Aorta (tissue), 5 donors: ENCODE measurements at places on chromosomes 2 and 18. TPM values are rescaled to one million over a fixed set of nuclear protein-coding genes. Genes with fewer than 3 reads are reported as not detected.

GRCh38 chr2:80525152-80525551 lies 220.6 kb upstream of the LRRTM1 start:
- DNase-seq = no peak
- no peaks in the 10 kb centered on the region for H3K36me3 ChIP-seq
- no peak overlapping the region for H3K4me3 ChIP-seq

DNA sequence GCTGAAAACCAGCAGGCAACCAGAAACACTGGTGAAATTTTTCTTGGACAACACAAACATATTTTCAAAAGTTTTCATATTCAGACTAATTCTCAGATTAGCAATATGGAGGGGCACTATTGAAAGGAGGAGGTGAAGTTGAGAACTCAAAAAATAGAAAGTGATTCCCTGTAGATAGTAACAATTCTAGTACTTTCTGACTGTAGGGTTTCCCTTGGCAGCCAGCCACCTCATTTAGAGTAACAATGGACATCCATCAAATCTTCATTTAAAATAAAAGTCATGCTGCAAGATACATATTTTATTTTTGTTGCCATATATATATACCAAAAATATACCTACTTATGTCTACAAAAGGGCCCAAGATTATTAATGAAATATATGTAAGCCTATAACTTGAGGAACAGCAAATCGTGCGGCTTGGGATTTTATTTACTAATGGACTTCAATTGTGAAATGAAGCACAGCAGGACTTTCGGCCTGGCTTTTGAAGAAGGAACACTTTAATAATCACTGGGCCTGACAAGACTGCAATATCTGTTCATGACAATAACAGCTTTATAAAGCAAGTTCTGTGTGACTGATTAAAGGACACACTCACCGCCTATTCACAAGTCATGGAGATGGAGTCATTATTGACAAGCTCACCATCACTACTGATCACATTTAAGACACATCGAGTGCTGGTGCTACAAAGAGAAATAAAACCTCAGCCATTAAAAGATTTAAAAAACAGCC lies 6.8 kb upstream of the NR4A2 start:
- H3K36me3 ChIP-seq = no peaks in the 10 kb centered on the region
- H3K4me1 ChIP-seq = no peaks in the 10 kb centered on the region
- DNase-seq = no peak
- no peak overlapping the region for H3K27ac ChIP-seq
- H3K4me3 ChIP-seq = no peak overlapping the region
- no peaks in the 10 kb centered on the region for H3K27me3 ChIP-seq

DNA sequence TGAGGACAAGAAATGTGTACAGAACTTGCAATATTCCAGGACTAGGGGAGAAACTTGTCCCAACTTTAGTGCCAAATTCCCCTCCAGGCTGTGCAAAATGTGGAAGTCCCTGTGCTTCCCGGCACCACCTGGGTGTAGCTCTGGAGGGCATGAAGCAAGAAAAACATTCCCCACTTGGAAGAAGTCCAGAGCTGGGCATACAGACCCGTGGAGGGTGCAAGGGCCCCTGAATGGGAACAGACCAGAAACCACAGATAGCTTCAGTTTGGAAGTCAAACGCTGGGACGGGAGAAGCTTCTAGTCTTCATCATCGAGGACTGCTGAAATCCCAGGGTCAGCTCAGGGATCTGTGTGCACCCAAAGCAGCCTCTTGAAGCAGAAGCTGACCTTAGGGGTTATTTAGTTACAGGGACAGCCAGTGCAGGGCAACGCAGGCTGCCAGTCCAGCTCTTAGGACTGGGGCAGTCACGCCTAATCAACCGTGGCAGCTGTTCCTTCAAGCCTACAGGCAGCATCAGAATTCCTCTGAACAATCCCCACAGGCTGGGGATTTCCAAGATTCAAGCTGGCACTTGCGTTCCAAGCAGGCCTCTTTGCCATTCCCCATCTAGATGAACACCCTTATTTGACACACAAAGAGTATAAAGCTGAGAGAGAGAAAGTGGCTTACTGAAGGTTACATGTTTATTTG lies 269.4 kb downstream of the LOXHD1 start:
- H3K4me3 ChIP-seq = no peak overlapping the region
- DNase-seq = no peak
- H3K36me3 ChIP-seq = no peaks in the 10 kb centered on the region
- H3K27ac ChIP-seq = peak overlapping the region; percentile 64
- H3K4me1 ChIP-seq = no peaks in the 10 kb centered on the region
- no peaks in the 10 kb centered on the region for H3K27me3 ChIP-seq

DNA sequence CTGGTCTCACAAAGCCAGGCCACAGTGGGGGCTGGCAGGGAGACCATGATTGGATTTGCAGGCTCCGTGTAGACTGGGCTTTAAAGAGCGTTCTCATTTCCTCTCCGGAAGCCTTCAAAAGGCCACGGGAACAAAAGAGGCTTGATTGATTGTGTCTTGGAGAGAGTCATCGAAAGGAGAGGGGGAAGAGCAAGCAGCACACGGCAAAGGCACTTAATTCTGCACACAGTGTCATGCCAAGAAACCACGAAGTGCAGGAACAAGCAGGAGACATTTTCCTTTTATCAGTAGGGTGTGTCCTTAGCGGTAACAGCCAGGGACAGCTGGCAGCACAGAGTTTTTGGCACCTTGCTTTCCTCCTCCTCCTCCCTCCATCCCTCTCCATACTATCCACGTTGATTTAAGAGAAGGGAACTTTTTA lies 47.7 kb downstream of the GLI2 start:
- H3K4me3 ChIP-seq = no peak overlapping the region
- no peak overlapping the region for H3K27ac ChIP-seq
- H3K27me3 ChIP-seq = no peaks in the 10 kb centered on the region

SLC19A3 gene
- total RNA-seq = 5.1 TPM

SIX2 gene
- 6.0 TPM for total RNA-seq

DNA sequence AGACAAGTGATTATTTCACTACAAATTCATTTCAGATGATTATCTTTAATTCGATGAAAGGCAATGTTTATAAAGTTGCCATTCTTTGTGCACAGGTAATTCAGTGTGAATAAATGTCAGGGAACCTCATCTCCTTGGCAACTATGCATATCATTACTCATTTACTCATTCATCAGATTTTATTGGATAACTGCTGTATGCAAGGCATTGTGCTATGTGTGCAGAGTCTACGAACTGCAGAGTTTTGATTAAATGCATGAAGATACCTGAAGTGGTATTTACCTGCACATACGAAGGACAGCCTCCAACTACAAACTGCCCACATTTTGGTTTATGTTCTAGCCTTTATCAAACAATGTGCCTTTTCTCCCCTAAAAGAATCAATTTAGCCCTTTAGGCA lies 3.5 kb downstream of the RND3 start:
- peaks cover 3% of the 10 kb centered on the region for H3K4me1 ChIP-seq
- H3K27ac ChIP-seq = no peak overlapping the region
- H3K36me3 ChIP-seq = no peaks in the 10 kb centered on the region

GRCh38 chr2:8678731-8679566 lies 2.9 kb upstream of the ID2 start:
- peak overlapping the region; percentile 91 for H3K4me3 ChIP-seq
- peak overlapping the region; percentile 91 for H3K27ac ChIP-seq
- DNase-seq = peak; percentile 96
- peaks cover 2% of the 10 kb centered on the region for H3K27me3 ChIP-seq
- H3K36me3 ChIP-seq = no peaks in the 10 kb centered on the region
- H3K4me1 ChIP-seq = no peaks in the 10 kb centered on the region

- H3K27me3 ChIP-seq = no peaks in the 10 kb centered on the region
- DNase-seq = no peak
- H3K4me1 ChIP-seq = no peaks in the 10 kb centered on the region
Measured at GRCh38 chr2:43110442-43110871, 115.9 kb downstream of the ZFP36L2 start.

DNA sequence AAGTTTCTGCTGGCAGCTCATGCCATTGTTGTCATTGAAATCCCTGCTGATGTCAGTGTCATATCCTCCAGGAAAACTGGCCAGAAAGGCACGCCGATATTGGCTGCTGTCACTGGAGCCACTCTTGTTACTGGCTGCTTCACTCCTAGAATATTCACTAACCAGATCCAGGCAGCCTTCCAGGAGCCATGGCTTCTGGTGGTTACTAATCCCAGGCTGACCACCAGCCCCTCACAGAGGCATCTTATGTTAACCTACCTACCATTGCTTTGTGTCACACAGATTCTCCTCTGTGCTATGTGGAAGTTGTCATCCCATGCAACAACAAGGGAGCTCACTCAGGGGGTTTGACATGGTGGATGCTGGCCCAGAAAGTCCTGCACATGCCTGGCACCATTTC lies 27.0 kb upstream of the MTX2 start:
- H3K4me3 ChIP-seq = no peak overlapping the region
- H3K27me3 ChIP-seq = no peaks in the 10 kb centered on the region
- no peak for DNase-seq
- H3K27ac ChIP-seq = no peak overlapping the region

DNA sequence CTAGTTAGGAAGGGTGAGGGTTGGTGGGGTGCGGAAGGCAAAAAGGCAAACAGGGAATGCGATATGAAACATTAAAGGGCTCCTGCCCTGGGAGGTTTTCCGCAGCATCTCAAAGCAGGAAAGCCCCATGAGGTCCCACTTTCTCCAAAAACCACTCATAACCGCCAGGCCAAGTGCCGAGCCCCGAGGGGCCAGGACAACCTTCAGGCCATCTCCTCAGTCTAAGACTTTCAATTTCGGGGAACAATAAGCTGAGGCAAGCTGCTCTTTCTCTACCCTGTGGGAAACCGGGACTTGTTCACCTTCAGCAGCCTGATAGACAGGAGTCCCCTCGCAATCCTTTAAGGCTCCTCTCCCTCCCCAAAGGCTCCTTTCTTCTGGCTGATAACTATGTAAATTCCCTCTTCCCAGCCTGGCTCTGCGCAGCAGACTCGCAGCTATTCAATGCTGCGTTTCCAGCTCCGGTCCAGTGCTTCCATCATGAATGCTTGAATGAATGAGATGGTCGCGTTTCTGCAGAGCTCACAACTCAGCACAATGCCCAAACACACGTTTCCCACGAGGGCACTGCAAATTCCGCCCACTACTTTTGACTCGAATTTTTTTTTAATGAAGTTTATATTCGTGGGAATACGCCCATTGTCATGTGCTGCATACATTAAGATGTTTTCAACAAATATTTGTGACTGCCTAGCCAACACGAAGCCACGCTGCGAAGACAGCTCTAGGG lies 1.4 kb downstream of the LAMA1 start:
- H3K4me3 ChIP-seq = peak overlapping the region; percentile 30
- no peaks in the 10 kb centered on the region for H3K27me3 ChIP-seq
- no peak overlapping the region for H3K27ac ChIP-seq
- no peaks in the 10 kb centered on the region for H3K36me3 ChIP-seq

GRCh38 chr2:88753833-88754584 lies 62.5 kb downstream of the RPIA start:
- H3K27ac ChIP-seq = no peak overlapping the region
- no peak for DNase-seq
- H3K27me3 ChIP-seq = no peaks in the 10 kb centered on the region
- H3K4me3 ChIP-seq = no peak overlapping the region
- H3K36me3 ChIP-seq = peaks cover 12% of the 10 kb centered on the region
- no peaks in the 10 kb centered on the region for H3K4me1 ChIP-seq

MAPK4 gene
- 1.7 TPM for total RNA-seq

DNA sequence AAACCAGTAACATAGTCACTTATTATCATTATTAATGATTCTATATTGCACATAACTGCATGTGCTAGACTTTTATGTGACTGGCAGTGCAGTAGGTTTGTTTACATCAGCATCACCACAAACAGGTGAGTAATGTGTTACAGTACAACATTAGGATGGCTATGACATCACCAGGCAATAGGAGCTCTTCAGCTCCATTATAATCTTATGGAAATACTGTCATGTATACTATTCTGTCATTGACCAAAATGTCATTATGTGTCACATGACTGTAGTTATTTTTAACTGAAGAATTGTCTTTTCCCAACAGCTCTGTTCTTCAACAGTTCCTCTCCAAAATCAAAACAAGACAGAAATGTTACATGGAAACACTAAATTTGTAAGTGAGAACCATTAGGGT lies 96.3 kb downstream of the C18orf54 start:
- H3K36me3 ChIP-seq = no peaks in the 10 kb centered on the region
- no peak overlapping the region for H3K27ac ChIP-seq
- no peak for DNase-seq
- H3K4me1 ChIP-seq = no peaks in the 10 kb centered on the region
- no peak overlapping the region for H3K4me3 ChIP-seq

- no peaks in the 10 kb centered on the region for H3K4me1 ChIP-seq
- peak; percentile 38 for DNase-seq
- no peak overlapping the region for H3K27ac ChIP-seq
- H3K27me3 ChIP-seq = no peaks in the 10 kb centered on the region
- H3K4me3 ChIP-seq = no peak overlapping the region
- H3K36me3 ChIP-seq = no peaks in the 10 kb centered on the region
Measured at GRCh38 chr18:79553154-79553553, 126.4 kb upstream of the CTDP1 start.

TMEM247 gene
- total RNA-seq = not detected

GRCh38 chr2:26429779-26430578 lies 28.3 kb downstream of the DRC1 start:
- H3K36me3 ChIP-seq = no peaks in the 10 kb centered on the region
- no peaks in the 10 kb centered on the region for H3K4me1 ChIP-seq
- DNase-seq = no peak
- no peaks in the 10 kb centered on the region for H3K27me3 ChIP-seq
- H3K27ac ChIP-seq = no peak overlapping the region

DNA sequence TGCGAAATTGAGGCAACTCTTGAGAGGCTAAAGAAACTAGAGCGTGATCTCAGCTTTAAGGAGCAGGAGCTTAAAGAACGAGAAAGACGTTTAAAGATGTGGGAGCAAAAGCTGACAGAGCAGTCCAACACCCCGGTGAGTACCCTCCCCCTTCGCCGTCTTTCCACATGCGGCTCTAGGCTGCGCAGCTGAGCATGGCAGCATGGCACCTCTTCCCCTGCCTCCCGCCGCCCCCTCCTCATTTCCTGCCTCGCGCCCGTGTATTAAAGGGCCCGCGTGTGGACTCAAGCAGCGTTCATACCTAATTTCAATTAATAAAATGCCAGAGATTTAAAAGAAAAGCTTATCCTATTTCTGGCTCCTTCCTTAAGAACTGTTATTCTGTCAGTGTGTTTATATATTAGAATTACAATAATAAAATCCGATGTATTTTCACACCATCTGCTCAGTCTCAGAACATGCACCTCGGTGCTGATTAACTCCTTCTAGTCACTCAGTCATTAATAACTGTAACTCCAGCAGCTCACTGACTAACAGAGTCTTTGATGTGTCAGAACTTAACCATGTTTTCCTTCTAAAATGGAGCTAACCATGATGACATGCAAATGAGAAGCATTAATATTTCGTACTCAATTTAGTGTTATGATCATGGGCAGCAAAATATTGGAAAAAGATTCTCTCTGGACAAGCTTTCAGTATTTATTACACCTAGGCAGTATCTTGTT lies 137.4 kb upstream of the CDCA7 start:
- H3K27ac ChIP-seq = no peak overlapping the region
- peaks cover 4% of the 10 kb centered on the region for H3K4me1 ChIP-seq

MAP2 gene
- 19.6 TPM for total RNA-seq

GRCh38 chr2:195613922-195614321 lies 43.1 kb upstream of the SLC39A10 start:
- H3K4me1 ChIP-seq = no peaks in the 10 kb centered on the region
- no peaks in the 10 kb centered on the region for H3K27me3 ChIP-seq
- no peaks in the 10 kb centered on the region for H3K36me3 ChIP-seq
- no peak overlapping the region for H3K27ac ChIP-seq
- no peak overlapping the region for H3K4me3 ChIP-seq
- no peak for DNase-seq

- no peak overlapping the region for H3K27ac ChIP-seq
- H3K4me3 ChIP-seq = no peak overlapping the region
- no peak for DNase-seq
- H3K27me3 ChIP-seq = no peaks in the 10 kb centered on the region
Measured at GRCh38 chr2:12183032-12183645, 436.7 kb downstream of the LPIN1 start.

SF3B1 gene
- total RNA-seq = 281 TPM
